Adrenal gland (tissue), 19 donors: ENCODE measurements at places on chromosomes 16 and 17. TPM values are rescaled to one million over a fixed set of nuclear protein-coding genes. Genes with fewer than 3 reads are reported as not detected.
A peak's percentile ranks its signal among the peaks of the same experiment; 100 is the strongest.

DNA sequence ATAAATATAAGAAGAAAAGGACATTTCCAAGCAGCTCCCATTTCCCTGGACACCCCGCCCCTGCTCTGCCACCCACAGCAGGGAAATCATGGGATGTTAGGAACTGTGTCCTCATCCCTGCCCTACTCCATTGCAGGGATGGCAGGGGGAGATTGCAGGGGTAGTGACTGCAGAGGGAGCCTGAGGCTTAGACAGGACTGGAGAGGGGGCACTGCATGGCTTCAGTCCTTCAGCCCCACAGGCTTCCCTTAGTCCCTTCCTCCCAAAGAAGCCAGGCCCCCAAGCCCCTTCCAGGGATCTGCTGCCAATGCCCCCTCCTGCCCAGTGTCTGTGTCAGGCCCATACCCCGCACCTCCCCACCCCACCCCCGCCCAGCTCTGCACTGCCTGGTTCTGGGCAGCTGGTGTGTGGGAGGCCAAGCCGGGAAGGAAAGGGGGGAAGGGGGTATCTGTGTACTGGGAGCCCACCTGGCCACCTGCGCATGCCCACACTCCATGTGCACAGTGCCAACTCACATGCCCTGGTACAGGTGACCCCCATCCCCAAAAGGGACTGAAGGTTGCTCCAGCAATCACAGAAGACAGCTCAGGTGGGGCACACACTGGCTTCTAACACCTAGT, 3.3 kb downstream of the RUNDC3A start:
- H3K4me3 ChIP-seq = no peak overlapping the region
- peaks cover 22% of the 10 kb centered on the region for H3K4me1 ChIP-seq
- H3K27me3 ChIP-seq = peaks cover 11% of the 10 kb centered on the region
- no peak for DNase-seq

UBE2G1 gene
- 47.9 TPM for total RNA-seq

DNA sequence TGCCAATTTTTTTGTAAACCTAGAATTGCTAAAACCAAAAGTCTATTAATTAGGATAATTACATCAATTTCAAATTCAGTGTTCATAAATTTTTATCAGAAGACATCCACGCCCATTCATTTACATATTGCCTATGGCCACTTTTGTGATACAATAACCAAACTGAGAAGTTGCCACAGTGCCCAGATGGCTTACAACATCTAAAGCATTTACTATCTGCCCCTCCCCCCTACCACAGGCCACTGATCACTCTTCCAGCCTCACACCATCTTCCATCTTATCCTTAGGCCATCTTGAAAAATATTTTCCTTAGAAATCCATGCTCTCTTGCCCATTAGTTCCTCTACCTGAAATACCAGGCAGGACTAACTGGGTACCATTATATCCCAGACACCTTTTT, 6.3 kb upstream of the PRKAR1A start:
- no peaks in the 10 kb centered on the region for H3K27me3 ChIP-seq
- no peaks in the 10 kb centered on the region for H3K36me3 ChIP-seq
- DNase-seq = no peak

GRCh38 chr17:75380315-75380714, 25.2 kb downstream of the GRB2 start:
- H3K4me3 ChIP-seq = no peak overlapping the region
- DNase-seq = no peak
- H3K27me3 ChIP-seq = no peaks in the 10 kb centered on the region
- peaks cover 9% of the 10 kb centered on the region for H3K4me1 ChIP-seq

DNA sequence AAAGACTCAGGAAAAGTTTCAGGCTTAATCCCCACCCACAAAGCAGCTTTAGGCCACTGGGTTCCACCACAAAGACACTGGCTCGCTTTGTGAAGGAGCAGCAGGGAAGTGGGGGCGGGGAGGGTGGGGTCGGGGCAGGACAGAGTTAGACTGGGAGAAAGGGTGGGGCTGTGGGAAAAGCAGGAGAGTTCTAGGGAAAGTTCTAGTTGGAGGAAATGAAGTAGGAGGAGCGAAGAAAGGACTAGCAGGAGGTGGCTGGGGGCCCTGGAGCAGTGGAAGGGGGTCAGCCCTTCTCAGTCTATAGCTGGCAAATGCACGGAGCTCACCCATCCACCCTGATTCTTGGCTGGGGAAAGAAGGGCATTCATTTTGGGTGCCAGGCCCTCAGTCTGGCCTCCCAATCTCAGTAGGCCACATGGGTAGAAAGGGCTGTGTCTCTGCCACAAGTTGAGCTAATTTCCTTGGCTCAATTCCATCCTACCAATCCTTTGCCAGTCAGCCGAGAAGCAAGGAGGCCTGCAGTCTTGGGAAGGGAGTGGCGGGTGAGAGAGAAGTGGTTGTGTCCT, 4.6 kb downstream of the INPP5K start:
- H3K4me1 ChIP-seq = peaks cover 9% of the 10 kb centered on the region
- no peak for DNase-seq
- H3K27me3 ChIP-seq = no peaks in the 10 kb centered on the region
- no peaks in the 10 kb centered on the region for H3K36me3 ChIP-seq
- no peak overlapping the region for H3K27ac ChIP-seq

GRCh38 chr17:66287911-66288310, 14.5 kb upstream of the PRKCA start:
- H3K36me3 ChIP-seq = no peaks in the 10 kb centered on the region
- DNase-seq = no peak
- no peak overlapping the region for H3K4me3 ChIP-seq

- peaks cover 4% of the 10 kb centered on the region for H3K4me1 ChIP-seq
- DNase-seq = peak; percentile 53
- H3K27ac ChIP-seq = no peak overlapping the region
Observed at GRCh38 chr17:31722251-31723056, 136.6 kb downstream of the COPRS start.

FBXO39 gene
- total RNA-seq = 0.19 TPM

GCSH gene
- 17.8 TPM for total RNA-seq

MT4 gene
- not detected for total RNA-seq

GRCh38 chr16:79466111-79466510, 134.4 kb downstream of the MAF start:
- no peaks in the 10 kb centered on the region for H3K36me3 ChIP-seq
- DNase-seq = no peak
- H3K27me3 ChIP-seq = no peaks in the 10 kb centered on the region
- H3K27ac ChIP-seq = no peak overlapping the region

CA7 gene
- total RNA-seq = not detected

COX10 gene
- total RNA-seq = 20.1 TPM

DNA sequence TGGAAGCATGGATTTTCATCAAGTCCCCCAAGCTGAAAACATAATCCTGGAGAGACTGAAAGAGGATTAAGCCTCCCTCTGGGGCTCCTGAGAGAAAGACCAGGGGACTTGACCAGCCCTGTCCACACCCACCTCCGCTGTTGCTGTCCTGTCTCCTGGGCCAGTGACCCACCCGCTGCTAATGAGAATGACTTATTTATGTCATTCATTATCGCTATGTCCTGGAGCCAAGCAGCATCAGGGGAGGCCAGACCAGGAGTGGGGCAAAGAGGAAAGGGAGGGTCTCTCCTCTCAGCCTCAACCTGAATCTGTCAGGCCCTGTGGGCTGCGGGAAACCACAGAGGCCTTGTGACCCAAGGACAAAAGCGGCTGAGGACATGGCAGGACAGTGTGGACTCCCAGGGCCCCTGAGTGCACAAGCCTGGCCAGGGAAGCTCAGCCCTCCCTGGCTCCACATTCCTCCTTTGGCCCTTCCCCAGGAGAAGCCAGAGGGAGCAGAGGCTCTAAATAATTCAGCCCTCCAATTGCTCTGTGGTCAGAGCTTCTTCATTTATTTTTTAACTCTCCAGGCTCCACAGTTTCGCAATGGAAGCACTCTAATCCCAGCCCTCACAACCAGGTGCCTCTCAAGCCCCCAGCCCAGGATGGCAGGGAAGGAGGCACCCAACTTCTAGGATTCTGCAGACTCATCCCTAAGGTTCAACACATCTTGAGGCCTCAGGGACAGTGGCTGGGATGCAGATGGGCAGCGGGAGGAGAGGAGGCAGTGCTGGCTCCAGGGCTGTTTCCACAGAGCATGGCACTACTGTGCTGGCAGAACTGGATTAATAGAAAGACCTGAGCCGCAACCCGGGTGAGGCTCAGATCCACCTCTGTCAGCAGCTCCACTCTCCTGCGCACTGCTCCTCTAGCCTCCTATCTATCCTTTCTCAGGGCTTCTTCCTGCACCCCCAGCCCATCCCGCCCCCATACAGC, 19.1 kb downstream of the CUEDC1 start:
- peak; percentile 56 for DNase-seq
- H3K27me3 ChIP-seq = no peaks in the 10 kb centered on the region
- H3K4me3 ChIP-seq = no peak overlapping the region
- peaks cover 28% of the 10 kb centered on the region for H3K4me1 ChIP-seq
- peak overlapping the region; percentile 82 for H3K27ac ChIP-seq

DNA sequence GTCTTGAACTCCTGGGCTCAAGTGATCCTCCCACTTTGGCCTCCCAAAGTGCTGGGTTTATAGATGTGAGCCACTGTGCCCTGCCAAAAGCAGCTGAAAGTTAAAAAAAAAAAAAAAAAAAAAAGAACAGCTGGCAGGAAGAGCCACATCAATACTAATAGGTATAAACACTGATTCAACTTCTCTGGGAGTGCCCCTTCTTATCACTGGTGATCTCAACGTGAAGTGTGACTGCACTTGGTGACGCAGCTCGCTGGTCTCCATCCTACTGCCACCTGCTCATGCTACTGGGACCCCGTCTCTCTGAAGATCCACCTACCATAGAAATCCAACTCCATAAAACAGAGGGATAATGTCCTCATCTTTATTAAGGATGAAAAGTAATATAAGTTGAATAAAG, 40.8 kb downstream of the RNF157 start:
- no peak overlapping the region for H3K27ac ChIP-seq
- no peak for DNase-seq
- H3K36me3 ChIP-seq = no peaks in the 10 kb centered on the region
- no peak overlapping the region for H3K4me3 ChIP-seq

GRCh38 chr17:79065105-79065670, 9.4 kb upstream of the ENGASE start:
- no peak overlapping the region for H3K27ac ChIP-seq
- no peaks in the 10 kb centered on the region for H3K27me3 ChIP-seq
- DNase-seq = peak; percentile 51
- H3K4me1 ChIP-seq = no peaks in the 10 kb centered on the region
- H3K36me3 ChIP-seq = no peaks in the 10 kb centered on the region

- peaks cover 9% of the 10 kb centered on the region for H3K27me3 ChIP-seq
- DNase-seq = no peak
- H3K36me3 ChIP-seq = no peaks in the 10 kb centered on the region
- H3K4me3 ChIP-seq = no peak overlapping the region
- H3K27ac ChIP-seq = no peak overlapping the region
- no peaks in the 10 kb centered on the region for H3K4me1 ChIP-seq
Observed at GRCh38 chr16:1026057-1026783, 44.6 kb downstream of the SOX8 start.

FBXW10 gene
- total RNA-seq = not detected

DNA sequence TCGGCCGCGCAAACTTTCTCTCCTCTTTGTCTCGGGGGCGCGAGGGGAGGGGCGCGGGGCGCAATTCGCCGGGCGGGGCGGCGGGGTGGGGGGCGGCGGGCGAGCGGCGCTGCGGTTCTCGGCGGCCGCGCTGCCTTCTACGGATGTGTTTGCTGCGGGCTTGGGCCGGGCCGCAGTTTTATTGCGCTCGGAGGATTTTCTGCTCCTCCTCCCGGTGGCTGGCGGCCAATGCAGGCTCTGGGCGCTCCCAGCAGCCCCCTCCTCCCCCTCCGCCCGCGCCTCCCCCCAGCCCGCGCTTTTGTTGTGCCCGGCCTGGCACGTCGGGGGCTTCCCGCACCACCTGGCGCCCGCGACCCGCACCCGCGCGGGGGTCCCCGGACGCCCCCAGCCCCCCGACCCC, at the start of gene TIMP2:
Gene TIMP2, minus strand, starts transcription at position 154 of the 400 bp plus-strand sequence. CDS start 299 bp downstream, outside the sequence.
- DNase-seq = peak; percentile 83
- H3K27ac ChIP-seq = peak within 1 kb of the TSS; percentile 90
- H3K4me3 ChIP-seq = peak within 1 kb of the TSS; percentile 62

- no peaks in the 10 kb centered on the region for H3K4me1 ChIP-seq
- H3K27ac ChIP-seq = no peak overlapping the region
- H3K4me3 ChIP-seq = no peak overlapping the region
Observed at GRCh38 chr17:82804442-82805191, 35.2 kb downstream of the ZNF750 start.

- H3K36me3 ChIP-seq = no peaks in the 10 kb centered on the region
- no peaks in the 10 kb centered on the region for H3K27me3 ChIP-seq
- H3K4me3 ChIP-seq = no peak overlapping the region
- no peaks in the 10 kb centered on the region for H3K4me1 ChIP-seq
- DNase-seq = peak; percentile 43
Observed at GRCh38 chr16:51431517-51432241, 280.6 kb upstream of the SALL1 start.

DNA sequence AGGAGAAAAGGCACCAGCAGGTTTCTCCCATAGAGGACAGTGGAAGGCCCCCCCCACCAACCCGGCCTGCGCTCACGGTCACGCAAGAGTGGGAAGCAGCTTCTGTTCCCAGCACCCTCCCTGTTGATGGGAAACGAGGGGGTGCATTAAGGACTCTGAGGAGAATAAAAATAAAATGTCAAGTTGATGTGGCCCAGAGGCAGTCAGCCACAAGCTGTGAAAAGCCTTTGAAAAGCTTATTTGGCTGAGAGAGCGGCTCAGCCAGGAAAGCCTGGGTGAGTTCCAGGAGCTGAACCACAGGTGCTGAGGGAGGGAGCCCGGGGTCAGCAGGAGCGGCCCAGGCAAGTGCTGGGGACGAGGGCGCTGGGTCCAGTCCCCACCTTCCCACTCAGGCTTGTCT, 26.9 kb upstream of the SPATA32 start:
- H3K4me1 ChIP-seq = peaks cover 54% of the 10 kb centered on the region
- H3K27ac ChIP-seq = no peak overlapping the region
- H3K27me3 ChIP-seq = no peaks in the 10 kb centered on the region
- H3K36me3 ChIP-seq = no peaks in the 10 kb centered on the region
- H3K4me3 ChIP-seq = no peak overlapping the region
- no peak for DNase-seq

DNA sequence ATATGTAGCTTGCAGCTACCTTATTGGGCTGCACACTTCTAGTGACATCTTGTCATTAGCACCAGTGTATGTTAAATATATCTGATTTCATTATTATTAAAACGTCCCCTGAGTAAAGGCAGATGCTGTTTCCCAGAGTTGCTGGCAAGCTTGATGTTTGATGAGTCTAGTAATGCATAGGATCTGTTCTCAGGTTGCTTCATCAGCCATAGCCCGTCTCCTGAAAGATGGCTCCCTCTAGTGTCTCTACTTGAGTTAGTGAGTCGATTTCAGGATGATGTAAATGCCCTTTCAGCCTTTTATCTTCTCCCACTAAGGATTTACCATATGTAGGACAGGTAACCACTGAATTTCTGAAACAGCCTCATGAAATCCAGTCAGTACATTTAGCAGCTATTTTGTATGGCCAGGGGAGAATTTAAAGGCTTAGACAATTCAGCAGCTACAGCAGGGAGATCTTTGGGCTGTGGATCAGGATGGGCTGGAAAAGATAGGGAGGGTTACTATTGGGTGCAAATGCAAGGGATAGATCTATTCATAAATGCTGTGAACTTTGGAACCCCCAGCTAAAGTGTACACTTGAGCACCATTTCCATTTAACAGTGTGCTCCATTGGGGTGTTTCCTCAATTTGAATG, 376.3 kb downstream of the CNTNAP4 start:
- no peak overlapping the region for H3K27ac ChIP-seq
